ENCODE measurements at places on chromosomes 2 and 18.

DNA sequence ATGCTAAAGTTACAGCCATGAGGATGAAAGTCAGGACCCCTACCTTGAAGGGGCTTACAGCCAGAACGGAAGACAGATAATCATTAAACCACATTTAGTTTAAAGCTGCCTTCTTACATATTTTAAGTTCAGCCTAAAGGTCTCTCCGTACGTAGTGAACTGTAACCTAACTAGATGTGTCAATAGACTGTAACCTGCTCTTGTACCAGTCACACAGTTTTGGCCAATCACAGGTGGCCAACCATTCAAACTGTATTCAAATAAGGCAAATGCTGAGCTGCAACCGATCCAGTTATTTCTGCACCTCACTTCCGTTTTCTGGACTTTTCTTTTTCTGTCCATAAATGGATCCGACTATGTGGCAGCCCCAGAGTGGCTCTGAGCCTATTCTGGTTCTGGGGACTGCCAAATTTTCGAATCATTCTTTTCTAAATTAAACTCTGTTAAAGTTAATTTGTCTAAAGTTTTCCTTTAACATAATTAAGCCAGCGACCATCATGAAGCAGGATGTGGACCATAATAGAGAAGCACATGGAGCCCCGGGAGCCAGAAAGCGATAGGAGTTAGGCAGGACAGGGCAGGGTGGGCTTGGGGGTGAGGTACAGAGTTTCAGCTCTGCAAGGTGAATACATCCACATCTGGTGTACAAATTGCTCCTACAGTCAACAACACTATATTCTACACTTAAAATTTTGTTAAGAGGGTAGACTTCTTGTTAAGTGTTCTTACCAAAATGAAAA lies 48.4 kb upstream of the YPEL5 start:
- DNase-seq, result no peak

DNA sequence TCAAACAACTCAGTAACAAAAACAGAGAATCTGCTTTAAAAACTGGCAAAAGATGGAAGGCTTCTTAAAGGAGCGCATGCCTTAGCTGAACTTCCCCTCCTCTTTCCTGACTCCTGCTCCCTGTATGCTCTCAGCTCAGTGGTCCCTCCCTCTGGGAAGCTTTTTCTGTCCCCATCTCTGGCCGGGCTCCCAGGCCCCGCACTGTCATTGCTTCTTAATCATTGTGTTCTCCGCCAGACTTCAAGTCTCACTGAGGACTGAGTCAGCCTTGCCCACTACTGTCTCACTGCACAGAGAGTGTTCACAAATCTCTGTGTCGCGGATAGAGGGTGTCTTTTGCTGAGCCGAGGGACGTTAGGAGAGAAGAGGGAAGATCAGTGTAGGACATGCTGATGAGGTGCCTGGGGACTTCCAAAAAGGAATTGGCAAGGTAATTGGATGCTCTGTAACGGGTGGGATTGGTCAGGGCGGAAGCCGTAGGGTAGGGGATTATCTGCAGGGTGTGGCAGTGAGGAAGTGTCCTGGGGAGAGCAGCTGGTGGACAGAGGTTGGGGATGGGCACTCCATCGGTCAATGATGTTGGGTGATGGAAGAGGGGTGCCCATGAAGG lies 16.2 kb downstream of the TOGARAM2 start:
- no peak for DNase-seq

DNA sequence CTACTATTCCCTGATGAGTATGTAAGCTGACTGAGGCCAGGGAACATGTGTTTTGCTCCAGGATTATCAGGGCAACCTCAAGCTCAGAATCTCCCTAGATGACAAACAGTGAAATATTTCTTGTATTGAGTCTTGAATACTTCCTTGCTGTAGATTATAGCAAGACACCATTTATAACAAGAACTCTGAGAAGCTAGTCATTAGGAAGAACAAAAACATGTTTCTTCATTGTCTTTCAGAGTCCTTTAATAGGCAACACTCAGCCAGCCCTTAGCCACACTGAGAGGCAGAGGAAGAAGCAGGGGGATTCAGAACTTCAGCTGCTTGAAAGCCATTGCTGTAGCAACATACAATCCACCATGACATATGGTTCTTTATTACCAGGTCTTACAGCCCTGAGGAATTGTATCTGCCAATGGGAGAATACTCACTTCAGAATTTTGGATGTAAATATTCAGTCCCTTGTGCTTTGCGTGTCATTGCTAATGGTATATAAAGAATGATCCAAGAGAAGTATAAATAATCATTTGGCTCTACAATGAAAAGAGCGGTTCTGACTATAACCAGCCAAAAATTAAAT lies 117.5 kb upstream of the NCKAP5 start:
- DNase-seq, result no peak

- DNase-seq, result no peak
Observed at GRCh38 chr2:17296686-17297085, 221.6 kb downstream of the RAD51AP2 start.

- DNase-seq, result no peak
Observed at GRCh38 chr18:56541793-56542192, 96.6 kb downstream of the TXNL1 start.

GRCh38 chr2:128445523-128445900 lies 126.8 kb upstream of the HS6ST1 start:
- DNase-seq, result no peak

GRCh38 chr18:58091099-58091611 lies 47.1 kb downstream of the NEDD4L start:
- DNase-seq, result no peak

DNA sequence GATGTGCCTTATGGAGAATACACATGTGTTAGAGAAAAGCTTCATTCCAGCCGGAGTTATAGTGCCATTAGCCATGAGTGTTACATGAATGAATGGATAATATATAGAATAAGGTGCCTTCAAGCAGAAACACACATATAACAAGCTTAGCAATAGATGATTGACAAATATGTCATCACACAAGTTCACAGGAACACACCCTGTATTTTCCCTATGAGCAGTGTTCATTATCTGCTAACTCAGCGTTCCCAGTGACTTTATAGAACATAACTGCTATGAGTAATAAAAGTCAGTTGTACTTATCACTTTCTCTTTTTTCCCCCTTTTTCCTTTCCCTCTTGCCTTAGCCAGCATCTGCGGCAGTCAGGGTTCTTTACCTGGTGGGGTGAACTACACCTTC lies 65.1 kb downstream of the TIMM21 start:
- no peak for DNase-seq

GRCh38 chr2:119025013-119025412 lies 83.0 kb downstream of the MARCO start:
- no peak for DNase-seq

DNA sequence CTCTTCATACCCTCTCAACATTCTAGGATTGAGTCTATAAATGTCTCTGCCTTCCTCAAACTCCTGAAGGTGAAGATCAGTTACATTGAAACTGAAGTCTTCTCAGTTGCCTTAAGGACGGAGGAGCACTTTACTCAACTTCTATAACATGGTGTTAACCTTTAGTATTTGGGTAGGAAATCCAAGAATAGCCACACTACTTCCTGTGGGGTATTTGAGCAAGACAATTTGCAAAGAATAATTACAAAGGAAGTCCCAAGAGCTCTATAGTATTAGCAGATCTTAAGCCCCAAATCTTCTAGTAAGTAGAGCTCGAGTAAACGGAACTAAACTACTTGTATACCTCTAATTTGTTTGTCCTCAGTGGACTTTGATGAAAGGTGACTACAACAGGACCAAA lies 80.9 kb downstream of the SP100 start:
- no peak for DNase-seq

DNA sequence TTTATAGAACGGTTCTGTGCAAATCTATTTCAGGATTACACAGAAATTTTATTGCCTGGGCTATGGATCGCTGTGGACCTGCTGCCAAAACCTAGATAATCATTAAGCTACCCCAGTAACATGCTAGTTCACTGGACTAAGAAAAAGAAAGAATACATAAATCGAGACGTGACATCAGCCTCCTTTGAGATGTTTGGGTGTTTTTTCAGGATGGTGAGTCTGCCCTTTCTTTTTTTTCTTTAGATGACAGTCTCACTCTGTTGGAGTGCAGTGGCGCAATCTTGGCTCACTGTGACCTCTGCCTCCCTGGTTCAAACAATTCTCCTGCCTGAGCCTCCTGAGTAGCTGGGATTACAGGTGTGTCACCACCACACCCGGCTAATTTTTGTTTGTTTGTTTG lies 52.0 kb downstream of the FHOD3 start:
- DNase-seq, result no peak

DNA sequence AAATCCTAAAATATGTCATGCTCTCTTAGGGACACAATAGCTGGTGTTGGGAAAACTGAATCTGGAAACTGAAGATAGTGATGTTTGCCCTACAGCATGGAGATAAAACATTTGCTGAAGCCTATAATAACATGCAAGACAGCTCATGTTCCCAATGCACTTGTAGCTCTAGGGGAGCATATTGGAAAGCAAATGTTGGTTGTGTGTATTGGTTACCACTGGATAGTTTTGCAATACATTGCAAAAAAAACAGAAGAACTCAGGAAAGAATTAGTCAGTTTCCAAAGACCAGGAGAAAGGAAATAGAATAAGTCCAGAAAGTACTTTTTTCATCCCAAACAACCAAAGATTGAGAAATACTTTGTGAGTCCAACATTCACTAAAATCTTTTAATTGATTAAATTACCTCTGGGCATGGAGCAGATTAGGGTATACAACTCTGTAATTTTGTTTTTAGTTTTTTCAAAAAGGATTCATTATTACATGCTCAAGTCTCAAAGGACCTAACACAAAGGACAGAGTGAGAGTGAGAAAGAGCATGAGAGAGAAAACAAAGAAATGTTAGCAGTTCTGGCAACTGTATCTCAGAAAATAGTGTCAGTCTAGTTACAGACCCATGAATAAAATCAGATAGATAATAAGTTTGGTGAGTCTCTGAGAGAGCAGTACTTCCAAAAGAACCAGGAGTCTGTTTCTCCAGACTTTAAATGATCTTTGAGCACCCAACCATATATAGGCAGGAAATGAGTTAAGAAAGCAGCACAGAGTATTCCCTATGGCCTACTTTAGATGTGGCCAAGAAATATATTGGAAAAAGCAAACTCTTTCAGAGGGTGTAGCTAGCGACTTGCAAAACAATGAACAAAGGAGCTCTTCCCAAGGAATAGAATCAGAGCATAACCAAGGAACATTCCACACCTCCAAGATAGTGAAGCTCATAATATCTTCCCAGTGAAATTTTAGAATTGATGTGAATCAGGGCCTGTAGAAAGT lies 36.6 kb upstream of the COL3A1 start:
- no peak for DNase-seq

GRCh38 chr2:135800513-135801460 lies 36.2 kb downstream of the LCT start:
- DNase-seq, result no peak

- no peak for DNase-seq
Observed at GRCh38 chr2:40367652-40368051, 84.2 kb downstream of the SLC8A1 start.

DNA sequence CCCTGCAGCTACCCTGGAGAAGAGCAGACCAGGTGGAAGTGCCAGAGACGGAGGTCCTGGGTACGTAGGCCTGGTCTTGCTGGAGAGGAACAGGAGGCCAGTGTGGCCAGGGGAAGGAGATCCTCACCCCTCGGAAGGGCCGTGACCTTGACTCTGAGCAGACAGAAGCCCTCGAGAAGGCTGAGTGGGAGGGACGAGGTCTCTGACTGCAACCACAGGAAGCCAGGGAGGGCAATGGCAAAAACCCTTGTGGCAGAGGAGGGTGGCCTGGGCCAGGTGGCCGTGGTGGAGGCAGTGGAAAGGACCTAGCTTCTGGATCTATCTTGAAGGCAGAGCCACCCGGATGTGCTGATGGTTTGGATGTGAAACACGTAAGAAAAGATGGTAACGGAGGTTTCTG lies 28.1 kb downstream of the THAP4 start:
- no peak for DNase-seq

DNA sequence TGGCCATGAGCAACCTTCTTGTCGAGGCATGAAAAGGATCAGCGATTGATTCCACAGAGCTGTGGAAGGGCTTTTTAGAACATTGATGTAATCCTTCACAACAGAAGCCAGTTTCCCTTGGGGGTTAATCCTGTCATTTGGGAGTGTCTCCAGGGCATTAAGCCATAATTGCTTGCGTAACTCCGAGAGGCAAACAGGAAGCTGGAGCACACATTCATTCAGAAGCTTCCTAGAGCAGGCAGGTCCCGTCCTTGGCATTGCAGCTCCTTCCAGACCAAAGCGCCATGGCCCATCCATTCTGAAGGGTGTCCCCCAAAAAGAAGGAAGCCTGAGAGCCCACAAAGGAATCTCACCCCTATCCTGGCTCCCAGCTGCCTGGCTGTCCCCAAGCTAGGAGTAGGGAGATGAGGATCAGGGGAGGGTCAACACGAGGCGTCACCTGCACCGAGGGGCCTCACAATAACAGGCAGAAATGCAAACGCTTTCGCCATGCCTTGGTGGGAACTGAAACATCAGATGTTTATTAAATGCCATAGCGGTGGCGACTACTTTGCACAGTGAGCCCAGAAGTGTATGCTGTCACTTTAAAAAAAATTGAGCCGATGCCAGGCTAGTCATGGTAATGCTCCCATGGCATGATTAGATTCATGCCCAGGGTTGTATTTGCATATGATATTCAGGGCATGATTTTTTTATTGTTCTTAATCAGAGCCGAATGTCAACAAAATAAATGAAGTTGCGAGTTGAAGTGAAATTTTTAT lies 339.4 kb downstream of the BCL11A start:
- DNase-seq, result no peak

DNA sequence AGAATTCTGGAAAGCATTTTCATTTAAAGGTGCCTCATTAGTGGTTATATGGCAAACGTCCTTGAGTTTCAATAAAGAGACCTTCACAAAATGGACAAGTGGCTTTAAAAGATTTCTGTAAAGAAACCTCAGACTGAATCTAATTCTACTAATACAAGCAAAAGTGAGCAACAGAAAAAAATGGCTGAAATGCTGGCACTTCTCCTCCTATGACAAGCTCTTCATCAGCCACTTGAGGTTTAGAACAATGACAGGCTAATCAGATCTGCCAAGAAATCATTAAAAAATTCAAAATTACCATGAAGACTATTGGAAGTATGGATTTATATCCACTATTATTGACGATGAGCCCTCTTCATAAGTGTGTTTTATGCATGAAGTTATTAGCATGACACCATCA lies 71.8 kb downstream of the MYO3B start:
- DNase-seq, result no peak

GRCh38 chr2:60979231-60979630 lies 38.3 kb upstream of the PEX13 start:
- DNase-seq, result no peak

DNA sequence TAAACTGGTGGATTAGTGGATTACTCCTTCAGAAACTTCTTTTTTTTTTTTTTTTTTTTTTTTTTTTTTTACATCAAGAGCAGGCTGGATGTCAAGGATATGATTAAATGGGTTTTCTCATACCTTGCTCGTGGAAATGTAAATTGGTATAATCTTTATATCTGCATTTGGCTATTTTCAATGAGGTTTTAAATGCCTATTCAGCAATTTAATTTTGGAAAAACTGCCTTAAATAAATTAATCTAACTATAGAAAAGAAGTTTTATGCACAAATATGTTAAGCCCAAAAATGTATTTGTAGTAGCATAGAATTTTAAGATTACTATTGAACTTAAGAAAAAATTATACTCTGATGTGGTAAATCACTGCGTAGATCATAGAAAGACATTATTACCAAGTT lies 11.4 kb upstream of the GAREM1 start:
- no peak for DNase-seq

GRCh38 chr2:207202645-207203044 lies 36.9 kb upstream of the KLF7 start:
- no peak for DNase-seq

GRCh38 chr2:173924285-173924684 lies 40.9 kb downstream of the SP3 start:
- no peak for DNase-seq

All from T-helper 9 cell (primary cell).